ENCODE measurements at places on chromosomes 13 and 19.
A peak's percentile ranks its signal among the peaks of the same experiment; 100 is the strongest.

GRCh38 chr13:98401934-98402333, 175.0 kb downstream of the STK24 start:
- DNase-seq, result no peak

DNA sequence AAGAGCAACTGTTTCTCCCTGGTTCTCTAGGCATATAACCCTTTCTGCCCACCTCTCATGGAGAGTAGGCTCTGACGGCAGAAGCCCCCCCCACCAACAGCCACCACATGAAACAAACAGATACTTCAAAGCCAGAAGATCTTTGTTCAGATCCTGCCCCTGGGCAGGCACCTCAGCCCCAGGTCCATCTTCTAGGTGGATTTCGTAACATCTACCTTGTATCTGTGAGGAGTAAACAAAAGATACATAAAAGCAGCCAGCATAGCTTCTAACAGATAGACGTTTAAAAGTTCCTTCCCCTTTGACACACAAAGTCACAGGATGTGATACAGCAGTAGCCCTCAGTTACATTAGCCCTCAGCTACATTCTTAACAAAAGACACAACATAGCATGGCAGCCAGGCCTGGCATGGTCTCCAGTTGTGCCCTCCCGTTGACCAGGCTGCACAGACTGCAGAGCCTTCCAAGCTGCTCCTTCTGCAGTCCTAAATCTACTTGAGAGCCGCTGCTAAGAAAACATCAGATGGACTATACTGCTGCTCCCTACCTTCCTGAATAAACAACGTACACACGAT, 35.4 kb downstream of the BRD4 start:
- peak; percentile 25 for DNase-seq

GRCh38 chr13:106110241-106110855, 425.1 kb downstream of the EFNB2 start:
- no peak for DNase-seq

DNA sequence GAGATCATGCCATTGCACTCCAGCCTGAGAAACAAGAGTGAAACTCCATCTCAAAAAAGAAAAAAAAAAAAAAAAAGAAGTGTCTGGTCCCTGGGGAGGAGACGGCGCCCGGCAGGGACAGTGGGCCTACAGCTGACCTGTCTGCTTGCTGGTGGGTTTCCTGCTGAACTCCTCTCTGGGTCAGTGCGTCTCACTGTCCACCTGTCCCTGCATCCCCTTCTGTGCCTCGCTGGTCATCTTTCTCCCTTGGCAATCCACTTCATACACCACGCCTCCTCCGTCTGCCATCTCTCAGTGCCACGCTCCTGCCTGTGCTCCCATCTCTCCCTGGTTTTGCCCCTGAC, 63.4 kb downstream of the ACSBG2 start:
- DNase-seq, result no peak

- DNase-seq, result no peak
Measured at GRCh38 chr13:98328511-98328910, 151.4 kb upstream of the RNF113B start.

DNA sequence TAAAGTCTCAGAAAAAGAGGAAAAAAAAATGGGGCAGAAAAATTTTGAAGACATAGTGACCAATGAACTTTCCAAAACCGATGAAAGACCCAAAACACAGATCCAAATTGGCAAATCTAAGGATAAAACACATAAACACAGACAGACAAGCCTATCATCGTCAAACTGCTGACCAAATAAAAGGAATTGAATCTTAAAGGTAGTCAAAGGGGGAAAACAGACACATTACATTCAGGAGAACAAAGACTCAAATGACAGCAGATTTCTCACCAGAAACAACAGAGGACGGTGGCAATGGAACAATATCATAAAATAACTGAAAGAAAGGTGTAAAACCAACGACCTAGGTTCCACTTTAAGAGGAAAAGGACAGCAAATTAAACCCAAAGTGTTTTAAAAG, 10.2 kb downstream of the RBM26 start:
- DNase-seq, result no peak

DNA sequence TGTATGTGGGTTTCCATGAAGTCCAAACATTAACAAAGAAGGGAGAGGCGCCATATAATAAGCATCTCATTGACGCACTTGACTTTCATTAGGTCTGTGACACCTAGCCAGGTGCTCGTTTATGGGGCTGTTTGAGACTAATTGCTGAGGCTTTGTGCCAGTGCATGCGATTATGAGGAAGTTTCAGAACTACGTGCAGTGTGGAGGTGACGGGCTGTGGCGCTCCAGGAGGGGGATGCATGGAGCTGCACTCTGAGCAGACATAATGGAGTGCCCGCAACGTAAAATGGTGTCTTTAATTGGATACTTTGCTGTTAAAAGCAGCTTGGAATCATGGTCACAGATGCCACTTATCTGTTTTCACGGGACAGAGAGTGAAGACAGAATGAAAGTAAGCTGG, 223.2 kb downstream of the FGF9 start:
- no peak for DNase-seq

DNA sequence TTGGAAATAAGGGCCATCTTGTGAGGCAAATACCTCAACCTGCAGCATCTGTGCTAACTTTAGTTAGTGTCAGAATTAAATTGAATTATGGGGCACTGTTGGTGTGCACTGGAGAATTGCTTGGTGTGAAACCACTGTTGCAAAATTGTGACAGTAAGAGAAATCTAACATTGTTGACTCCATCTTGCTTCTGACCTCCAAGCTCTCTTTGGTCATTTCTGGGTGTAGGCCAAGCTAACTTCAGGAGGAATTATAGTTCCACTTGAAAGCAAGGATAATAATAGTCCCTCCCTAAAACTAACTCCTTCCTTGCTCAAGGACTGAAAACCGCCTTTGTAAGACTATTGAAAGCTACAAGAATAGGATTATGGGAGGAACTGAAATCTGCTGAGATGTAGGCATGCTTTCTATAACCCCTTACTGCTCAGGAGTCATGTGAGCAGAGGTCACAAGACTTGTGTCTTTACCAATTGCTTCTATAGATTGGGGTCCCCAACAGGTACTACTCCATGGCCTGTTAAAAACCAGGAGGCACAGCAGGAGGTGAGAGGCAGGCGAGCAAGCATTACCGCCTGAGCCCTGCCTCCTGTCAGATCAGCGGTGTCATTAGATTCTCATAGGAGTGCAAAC, 24.9 kb upstream of the GAS6 start:
- DNase-seq, result no peak

- DNase-seq, result no peak
Measured at GRCh38 chr19:29259153-29259552, 46.2 kb upstream of the UQCRFS1 start.

- DNase-seq, result peak; percentile 18
Measured at GRCh38 chr19:54606891-54607784, 13.7 kb downstream of the LILRA1 start.

DNA sequence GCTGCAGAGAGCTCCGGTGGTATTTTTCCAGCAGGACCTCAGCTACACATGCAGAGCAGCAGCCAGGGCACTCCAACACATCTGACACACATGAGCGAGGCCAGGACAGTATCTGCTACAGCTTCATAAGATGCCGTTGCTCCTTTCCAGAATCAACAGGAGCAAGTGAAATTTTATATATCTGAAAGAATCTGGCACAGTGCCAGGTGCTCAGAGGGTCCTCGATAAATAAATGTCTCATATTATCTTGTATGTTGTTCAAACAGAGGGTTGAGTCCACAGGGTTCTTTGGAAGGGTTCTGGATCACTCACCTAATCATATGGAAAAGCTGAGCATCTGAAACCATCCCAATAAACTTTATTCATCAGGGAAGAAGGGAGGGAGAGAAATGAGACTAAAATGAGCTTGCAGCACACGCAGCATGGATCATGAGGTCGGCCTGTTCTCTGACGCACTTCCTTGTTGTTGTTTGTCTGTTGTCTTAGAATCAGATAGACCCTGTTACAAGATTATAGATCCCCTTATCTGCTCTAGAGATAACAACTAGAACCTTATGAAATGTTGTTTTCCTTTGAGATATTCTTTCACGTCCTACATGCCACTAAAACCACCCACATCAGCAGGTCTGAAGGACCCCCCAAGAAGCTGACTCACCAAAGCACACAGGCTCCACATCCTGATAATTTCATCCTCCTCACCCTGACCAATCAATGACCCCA, 3.2 kb upstream of the METTL21C start:
- DNase-seq, result no peak

DNA sequence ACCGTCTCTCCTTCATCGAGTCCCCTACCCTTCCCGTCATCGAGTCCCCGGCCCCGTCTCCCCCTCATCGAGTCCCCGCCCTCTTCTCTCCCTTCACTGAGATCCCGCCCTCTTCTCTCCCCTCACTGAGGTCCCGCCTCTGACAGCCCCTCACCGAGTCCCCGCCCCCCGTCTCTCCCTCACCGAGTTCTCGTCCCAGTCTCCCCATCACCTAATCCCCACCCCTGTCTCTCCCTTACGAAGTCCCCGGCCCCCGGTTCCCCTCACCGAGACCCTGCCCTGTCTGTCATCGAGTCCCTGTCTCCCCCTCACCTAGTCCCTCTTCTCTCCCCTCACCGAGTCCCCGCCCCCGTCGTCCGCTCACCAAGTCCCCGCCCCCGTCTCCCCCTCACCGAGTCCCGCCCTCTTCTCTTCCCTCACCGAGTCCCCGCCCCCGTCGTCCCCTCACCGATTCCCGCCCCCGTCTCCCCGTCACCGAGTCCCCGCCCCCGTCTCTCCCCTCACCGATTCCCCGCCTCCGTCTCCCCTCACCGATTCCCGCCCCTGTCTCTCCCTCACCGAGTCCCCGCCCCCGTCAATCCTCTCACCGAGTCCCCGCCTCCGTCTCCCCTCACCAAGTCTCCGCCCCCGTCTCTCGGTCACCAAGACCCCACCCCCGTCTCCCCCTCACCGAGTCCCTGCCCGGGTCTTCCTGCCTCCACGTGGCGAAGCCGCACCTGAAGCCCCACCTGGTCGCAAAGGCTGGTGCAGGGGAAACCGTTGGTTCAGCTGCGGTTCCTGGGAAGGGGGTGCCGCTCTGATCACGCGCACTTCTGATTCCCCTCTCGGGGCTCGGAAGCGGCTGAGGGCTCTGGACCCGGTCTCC, 23.9 kb upstream of the ZNF846 start:
- DNase-seq, result peak; percentile 95

- no peak for DNase-seq
Measured at GRCh38 chr13:33183431-33184111, 102.0 kb downstream of the STARD13 start.

GRCh38 chr13:111370570-111371535, 50.4 kb downstream of the TEX29 start:
- no peak for DNase-seq

DNA sequence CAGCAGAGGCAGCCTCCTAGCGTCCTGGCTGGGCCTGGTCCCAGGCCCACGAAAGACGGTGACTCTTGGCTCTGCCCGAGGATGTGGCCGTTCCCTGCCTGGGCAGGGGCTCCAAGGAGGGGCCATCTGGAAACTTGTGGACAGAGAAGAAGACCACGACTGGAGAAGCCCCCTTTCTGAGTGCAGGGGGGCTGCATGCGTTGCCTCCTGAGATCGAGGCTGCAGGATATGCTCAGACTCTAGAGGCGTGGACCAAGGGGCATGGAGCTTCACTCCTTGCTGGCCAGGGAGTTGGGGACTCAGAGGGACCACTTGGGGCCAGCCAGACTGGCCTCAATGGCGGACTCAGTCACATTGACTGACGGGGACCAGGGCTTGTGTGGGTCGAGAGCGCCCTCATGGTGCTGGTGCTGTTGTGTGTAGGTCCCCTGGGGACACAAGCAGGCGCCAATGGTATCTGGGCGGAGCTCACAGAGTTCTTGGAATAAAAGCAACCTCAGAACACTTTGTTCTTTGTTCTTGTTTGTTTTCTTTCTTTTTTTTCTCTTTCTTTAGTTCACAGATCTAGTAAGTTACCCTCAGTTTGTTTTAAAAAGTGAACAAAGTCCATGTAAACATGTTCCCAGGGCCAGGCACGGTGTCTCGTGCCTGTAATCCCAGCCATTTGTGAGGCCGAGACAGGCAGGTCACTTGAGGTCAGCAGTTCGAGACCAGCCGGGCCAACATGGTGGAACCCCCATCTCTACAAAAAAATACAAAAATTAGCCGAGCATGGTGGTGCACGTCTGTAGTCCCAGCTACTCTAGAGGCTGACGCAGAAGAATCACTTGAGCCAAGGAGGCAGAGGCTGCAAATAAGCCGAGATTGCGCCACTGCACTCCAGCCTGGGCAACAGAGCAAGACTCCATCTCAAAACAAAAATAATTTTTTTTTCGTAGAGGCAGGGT, 10.2 kb downstream of the ANGPTL4 start:
- DNase-seq, result no peak

GRCh38 chr13:71864094-71864985, 2.7 kb downstream of the DACH1 start:
- DNase-seq, result peak; percentile 36

DNA sequence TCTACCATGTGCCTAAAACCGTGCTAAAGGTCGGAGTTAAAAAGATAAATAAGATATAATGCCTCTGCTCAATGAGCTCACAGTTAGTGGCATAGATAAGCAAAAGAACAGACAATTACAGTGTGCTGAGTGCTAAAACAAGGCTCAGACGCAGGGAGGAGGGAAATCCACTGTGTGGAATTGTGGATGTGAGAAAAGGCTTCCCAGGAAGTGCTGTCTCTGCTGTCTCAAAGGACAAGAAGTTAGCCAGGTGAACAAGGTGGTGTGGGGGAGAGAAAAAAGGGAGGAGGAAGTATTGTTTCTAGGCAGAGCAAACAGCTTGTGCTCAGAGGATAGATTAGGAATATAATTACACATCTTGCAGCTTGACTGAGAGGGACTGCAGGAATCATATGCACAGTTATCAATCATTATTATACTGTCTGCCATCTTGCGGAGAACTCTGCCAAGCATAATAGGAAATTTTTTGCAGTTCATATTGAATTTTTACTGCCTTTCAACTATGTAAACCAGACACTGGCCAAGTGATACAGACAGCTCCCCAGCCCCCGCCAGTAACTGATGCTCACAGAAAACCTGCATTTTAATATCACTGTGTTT, 9.3 kb downstream of the C13orf42 start:
- DNase-seq, result no peak

GRCh38 chr19:54429176-54429495, 13.9 kb downstream of the TTYH1 start:
- no peak for DNase-seq

GRCh38 chr13:102147353-102147752, 254.5 kb downstream of the FGF14 start:
- no peak for DNase-seq

DNA sequence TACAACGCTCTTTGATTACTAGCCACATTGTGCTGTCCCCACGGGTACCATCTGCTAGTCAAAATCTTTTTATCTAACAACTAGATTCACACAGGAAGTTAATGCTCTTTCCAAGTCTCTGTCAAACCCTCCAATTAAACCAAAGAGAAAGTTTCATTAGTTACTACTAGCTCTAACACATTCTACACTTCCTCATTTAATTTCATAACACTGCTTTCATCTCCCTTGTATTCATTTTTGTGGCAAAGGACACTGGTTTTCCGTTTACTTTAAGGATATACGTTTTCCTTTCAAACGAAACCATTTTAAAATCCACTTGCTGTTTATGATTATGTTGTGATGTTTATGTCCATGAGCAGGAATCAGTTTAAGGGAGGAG, 5.3 kb downstream of the DYRK1B start:
- DNase-seq, result no peak

- no peak for DNase-seq
Measured at GRCh38 chr19:9818175-9818733, 625 bp downstream of the FBXL12 start.

GRCh38 chr13:43567608-43568007, 219.2 kb downstream of the ENOX1 start:
- DNase-seq, result no peak

Data from CD4-positive, alpha-beta T cell treated with Interleukin-4 for 1 hour (primary cell).